Tibial nerve (tissue), 4 donors: ENCODE measurements at places on chromosomes 11 and 22. TPM values are rescaled to one million over a fixed set of nuclear protein-coding genes. Genes with fewer than 3 reads are reported as not detected.

DNA sequence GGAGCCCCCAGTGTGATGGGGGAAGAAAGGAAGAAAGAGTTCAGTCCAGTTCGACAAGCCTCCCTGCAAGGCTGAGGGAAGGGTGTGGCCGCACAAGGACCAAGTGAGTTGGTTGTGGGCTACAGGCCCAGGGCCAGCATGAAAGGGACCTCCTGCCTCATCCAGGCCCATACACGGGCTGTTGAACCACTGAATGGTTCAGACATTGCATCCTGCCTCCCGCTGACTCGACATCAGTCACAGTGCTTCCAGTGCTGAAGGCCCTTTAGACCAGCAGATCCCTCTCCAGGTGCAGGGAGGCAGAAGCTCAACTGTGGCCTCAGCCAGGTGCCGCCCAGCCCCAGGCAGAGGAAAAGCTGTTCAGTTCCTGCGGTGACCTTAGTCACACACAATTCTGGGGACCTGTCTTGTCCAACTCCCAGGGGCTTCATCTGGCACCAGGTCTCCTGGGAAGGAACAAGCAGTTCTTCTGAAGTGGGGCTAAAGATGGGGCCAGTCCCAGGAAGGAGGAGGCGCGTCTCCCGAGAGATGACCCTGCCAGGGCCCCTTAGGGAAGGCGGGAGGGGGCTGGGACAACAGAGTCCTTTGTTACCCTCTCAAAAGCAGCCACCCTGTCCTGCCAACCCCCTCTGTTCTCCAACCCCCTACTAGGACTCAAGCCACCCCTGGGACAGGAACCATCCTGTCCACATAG is 6.6 kb downstream of the ARRB1 start:
- no peak for DNase-seq

DNA sequence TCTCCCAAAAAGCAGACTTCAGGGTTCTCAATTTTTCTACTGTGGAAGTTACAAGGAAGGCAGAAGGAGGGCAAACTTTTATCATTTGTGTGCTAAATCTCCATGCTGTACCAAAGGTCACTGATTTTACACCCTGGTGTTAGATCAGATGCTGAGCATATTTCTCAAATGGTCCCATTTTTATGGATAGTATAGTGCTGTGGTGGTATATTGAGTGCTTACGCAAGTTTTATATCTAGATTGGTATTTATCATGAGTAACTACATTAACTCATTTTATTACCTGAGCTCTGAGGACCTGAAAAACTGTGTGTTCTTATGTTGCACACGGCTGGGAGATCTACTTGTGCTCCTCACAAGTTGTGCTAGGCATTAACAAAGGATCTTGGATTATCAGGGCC is 75.1 kb downstream of the PRR5L start:
- DNase-seq = no peak

DNA sequence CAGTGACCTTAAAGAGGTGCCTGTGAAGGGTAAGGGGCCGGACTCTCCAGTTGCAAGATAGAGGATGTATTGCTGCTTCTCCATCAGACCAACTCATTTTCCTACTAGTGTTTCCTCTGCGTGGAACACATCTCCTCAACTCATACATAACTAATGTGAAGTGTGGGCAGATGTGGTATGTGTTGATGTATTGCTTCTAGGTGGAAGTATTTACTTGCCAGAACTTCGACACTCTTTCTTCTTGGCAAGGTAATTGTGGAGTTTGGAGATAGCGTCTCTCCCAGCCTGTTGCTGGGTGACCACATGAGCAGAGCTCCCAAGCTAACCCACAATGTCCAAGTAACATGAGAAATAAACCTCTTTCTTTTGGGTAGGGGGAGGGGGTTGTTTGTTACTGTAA is 456.9 kb downstream of the DYNC2H1 start:
- no peak for DNase-seq

Gene B4GAT1
- 95.5 TPM for total RNA-seq
